ENCODE measurements at places on chromosomes 12 and 14.

DNA sequence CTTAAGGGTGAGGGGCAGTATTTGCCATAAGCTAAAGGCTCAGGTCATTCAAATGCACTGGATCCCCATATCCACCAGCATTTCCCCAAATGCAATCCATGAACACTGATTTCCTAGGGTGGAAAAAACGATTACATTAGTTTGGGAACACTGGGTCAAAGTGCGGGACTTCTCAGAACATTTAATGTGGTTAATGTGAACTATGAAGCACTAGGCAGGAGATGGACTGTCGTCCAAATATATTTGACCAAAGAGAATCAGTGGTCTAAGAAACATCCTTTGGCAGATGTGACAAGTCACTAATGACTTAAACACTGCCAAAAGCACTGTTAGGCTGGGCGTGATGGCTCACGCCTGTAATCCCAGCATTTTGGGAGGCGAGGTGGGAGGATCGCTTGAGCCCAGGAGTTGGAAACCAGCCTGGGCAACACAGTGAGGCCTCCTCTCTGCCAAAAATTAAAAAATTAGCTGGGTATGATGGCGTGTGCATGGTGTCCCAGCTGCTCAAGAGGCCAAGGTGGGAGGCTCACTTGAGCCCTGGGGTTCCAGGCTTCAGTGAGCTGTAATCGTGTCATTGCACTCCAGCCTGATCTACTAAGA is 205.4 kb downstream of the CALM1 start:
- DNase-seq = no peak

DNA sequence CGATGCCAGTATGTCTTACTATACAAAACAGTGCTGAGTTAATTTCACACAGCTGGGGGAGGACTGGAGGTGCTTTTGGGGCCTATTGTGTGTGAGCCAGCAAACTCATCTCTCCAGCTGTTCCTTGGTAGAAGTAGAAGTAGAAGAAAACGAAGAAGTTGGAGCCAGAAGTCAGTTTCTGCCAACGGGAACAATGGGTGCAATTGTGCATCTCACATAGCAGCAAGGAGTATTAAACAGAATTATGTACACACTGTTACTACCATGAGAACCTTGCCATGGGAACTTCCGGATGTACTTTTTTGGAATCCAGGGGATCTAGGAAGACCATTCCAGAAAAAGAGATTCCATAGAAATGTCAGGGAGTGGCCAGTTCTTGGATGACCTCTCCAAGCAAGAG is 88.6 kb downstream of the VCPKMT start:
- no peak for DNase-seq

GRCh38 chr14:23104591-23105347 is at the start of gene CIROP:
Gene CIROP, minus strand, starts transcription at chr14:23104989. Its CDS starts 69 bp downstream, at chr14:23104920.
- no peak for DNase-seq

GRCh38 chr14:51318813-51319597 is 79.0 kb downstream of the TMX1 start:
- no peak for DNase-seq

DNA sequence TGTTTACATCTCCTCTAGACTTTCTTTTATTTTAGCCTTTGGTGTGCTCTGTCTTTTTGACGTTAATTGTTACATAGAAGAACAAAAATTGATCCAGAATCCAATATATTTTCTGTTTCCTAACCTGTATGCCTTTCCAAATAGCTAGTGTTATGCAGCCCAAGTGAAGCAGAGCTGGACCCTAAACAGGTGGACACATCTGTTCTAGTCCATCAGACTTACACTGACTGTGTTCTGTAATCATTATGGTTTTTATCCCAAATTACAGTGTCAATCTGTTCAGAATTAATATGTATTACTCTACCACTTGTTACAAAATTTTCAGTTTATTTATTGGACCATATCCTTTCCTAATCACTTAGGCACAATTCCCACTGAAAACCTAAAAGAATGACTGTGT is 176.8 kb upstream of the FOXG1 start:
- no peak for DNase-seq

Data from thoracic aorta (tissue), 2 donors.